ENCODE measurements at places on chromosomes 2 and 18.

DNA sequence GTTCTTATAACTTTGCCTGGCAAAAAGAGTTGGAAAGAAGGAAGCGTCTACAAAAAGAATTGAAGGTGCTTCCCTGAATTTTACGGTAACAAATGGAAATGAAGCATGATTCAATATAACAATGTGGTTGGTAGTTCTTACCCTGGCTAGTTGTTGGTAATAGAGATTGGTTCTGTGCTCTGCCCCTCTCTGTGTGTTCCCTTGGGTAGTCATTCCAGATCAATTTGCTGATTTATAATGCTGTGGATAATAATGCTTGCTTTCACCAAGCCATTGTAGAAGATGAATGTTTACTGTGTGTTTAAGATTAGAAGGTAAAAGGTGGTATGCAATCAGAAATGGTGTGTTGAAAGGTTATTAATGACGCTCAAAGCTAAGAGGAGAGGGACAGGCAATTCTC is 577.8 kb upstream of the NXPH2 start:
- no peak for DNase-seq

- DNase-seq = no peak
Observed at GRCh38 chr18:45050712-45051601, 370.3 kb downstream of the SETBP1 start.

- no peak for DNase-seq
Observed at GRCh38 chr18:41144441-41144840, 810.6 kb upstream of the PIK3C3 start.

DNA sequence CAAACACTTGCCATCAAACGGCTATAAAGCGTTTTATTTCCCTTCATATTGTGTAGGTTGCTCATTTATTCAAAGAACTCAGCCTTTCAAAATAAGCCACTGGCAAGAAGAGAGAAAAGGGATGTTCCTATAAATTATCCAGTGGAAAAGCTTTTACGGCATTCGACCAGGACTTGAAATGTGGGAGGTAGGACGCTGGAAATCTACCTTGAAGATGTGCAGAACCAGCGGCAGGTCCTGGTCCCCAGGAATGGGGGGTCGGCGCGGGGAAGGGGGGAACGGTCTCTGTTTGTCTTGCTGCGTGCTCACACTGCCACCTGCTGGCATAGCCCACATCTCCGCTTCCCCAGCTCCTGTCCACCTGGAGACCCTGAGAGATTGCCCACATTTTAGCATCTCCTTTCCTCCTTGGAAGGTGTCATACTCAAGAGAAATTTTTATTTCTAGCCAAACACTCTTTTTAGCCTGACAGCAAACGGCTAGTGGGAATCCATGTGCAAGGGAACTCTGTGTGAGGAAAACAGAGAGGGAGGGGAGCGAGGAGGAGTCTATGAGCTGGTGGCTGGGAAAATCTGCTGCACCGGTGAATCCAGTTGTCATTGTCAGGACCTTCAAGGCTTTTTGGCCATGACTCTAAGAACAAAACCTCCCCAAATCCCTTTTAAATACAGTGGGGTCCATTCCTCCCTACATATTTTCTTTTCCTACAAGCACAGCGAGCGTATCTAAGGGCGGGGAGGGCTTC is 349.0 kb upstream of the PKDCC start:
- DNase-seq = no peak

DNA sequence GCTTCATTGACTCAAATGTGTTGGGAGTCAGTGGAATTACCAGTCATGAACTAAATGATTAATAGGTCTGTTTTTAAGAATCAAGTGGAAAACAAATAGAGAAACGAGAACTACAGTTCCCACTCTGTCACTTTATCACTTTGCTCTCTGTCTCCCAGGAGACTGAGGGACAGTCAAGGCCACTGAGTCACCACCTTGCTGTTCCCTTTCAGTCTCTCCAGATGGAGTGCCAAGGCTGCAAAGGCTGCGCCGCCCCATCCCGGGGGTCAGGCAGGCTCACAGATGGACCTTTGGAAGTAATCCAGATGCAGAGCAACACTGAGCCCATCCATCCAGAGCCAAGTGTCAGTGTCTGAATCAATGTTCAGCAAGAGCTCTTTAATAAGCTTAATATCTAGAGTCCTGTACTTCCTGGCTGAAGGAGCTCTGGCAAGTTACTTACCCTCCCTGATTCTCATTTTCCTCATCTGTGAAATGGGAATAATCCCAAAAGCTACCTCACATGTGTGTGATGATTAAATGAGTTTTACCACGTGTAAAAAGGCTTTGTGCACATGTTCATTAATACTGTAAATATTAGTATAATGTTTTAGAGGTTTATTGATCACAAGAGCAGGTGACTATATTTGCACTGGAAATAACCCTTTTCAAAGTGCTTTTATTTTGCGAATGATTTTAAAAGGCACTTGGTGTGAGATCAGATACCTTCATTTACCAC is 43.0 kb upstream of the EFEMP1 start:
- DNase-seq = no peak

DNA sequence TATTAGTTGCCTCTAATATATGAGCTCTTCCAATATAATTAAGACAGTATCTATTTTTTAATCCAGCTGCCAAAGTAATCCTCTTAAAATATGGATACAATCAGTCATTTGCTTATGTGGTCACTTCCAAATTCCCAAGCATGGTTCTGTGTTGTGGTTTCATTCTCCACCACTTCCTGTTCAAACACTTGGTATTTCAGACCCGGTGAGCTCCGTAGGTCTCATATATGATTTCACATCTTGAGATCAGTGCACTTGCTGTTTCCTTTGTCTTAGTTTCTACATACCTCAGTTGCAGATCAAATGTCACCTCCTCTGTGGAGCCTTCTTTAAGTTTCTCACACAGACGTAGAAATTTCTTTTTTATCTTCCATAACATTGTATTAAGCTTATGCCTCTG is 254.2 kb downstream of the KCNS3 start:
- no peak for DNase-seq

- no peak for DNase-seq
Observed at GRCh38 chr2:20313659-20314058, 37.0 kb downstream of the PUM2 start.

GRCh38 chr2:69603146-69603743 is 40.3 kb downstream of the AAK1 start:
- DNase-seq = no peak

GRCh38 chr2:186381573-186381972 is 104.5 kb upstream of the ZC3H15 start:
- no peak for DNase-seq

DNA sequence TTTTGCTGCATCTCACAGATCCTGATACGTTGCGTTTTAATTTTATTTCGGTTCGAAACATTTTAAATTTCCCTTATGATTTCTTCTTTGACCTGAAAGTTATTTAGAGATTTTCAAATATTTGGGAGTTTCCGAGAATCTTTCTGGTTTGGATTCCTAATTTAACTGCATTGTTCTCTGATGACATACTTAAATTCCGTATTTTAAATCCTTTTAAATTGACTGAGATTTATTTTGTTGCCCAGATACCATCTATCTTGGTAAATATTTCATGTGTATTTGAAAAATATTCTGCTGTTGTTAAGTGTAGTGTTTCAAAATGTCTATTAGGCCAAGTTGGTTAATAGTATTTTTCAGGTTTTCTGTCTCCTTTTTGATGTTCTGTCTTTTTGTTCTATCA is 37.7 kb downstream of the MROH2A start:
- no peak for DNase-seq

DNA sequence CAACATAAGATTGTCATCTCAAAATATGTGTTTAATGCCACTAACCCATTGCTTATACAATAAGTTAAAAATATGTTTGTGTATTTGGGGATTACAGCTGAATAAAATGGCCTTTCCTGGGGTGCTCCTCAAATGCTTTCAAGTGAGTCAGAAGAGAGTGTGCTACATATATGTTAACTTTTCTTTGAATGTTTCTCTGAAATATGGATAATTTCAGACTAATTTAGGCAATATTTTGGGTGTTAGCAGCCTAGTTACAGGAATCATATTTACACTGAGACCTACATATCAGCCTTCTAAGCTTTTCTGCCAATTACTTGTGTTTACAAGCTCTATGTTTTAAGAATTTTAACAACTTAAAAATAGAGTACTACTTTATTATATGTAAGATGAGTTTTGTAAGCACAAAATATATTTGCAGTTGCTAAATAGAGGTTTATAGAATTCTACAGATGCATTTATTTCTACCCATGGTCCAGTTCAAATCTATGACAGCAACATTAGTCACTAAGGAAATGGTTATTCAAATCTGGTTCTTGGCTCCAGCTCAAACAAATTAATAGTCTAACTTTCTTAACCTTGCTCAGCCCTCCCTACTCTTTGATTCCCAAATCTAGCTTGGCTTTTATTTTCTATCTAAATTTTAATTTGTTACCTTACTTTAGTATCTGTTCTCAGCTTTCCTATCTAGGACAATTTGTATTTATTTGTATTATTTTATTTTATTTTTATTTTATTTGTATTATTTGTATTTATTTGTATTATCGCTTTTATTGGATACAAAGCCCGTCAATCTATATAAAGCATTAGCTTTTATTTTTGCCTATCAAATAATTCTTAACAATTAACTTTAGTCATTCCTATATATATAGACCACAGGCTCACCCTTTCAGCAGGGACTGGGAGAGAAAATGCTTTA is 48.9 kb downstream of the FSIP2 start:
- DNase-seq = no peak

DNA sequence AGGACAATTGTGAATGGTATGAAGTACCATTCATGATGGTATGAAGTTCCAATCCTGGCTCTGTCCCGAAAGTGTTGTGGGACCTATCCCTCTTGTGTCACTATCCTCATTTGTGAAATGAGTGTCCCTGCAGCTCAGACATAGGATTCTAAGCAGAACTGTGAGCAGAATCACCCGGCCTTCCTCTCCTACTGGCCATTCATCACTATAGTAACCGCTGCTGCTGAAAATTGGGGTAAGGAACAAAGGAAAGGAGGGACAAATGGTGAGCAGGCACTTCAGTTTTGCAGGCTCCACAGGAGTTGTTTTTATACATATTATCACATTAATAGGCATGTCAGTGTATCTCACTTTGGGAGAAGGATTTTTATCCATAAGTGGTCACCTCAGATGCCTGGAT is 27.4 kb downstream of the SMYD1 start:
- no peak for DNase-seq

GRCh38 chr2:233855345-233855744 is 1.0 kb upstream of the HJURP start:
- DNase-seq = no peak

DNA sequence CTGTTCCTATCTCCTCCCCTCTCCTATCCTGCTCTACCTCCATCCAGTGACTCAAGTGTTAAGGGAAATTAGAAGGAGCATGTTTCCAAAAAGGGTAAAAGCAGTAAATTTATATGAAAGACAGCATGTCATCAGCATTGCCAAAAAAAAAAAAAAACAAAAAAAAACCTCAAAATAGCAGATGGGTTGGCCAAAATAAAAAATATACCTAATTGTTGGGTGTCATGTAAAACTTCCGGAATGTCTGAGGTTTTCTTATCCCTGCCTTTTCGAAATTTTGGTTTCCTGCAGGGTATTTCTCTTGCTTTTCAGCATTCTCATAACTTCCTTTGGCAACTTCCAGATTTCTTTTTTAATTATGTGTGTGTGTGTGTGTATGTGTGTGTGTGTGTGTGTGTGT is 241.6 kb upstream of the FN1 start:
- no peak for DNase-seq

GRCh38 chr2:3260959-3261358 is 116.7 kb downstream of the EIPR1 start:
- DNase-seq = no peak

Measured in glomerular endothelial cell (primary cell).